Lung (tissue), 17 donors: ENCODE measurements at places on chromosomes 1 and 21. TPM values are rescaled to one million over a fixed set of nuclear protein-coding genes. Genes with fewer than 3 reads are reported as not detected.
A peak's percentile ranks its signal among the peaks of the same experiment; 100 is the strongest.

OVAAL gene
- total RNA-seq, result 0.17 TPM

C8B gene
- 1.9 TPM for total RNA-seq

PCBP3 gene
- total RNA-seq, result 3.2 TPM

STK40 gene
- total RNA-seq, result 82.9 TPM

DNA sequence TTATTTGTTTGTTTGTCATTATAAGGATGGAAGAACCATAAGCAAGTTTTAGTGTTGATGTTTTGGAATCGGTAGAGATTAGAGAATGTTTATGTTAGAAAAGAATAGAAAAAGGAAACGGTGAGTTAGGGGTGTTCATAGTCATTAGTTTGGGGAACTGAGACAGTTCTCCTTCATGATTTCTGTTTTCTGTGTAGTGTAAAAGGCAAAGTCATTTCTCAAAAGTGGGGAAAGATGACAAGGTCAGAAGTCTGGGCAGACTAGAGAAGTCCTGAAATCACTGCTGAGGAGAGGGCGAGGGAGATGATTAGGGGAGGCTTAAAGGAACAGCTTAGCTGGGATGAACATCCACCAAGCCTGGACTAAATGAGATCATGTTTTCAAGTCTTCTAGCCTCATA lies 498.9 kb downstream of the TTLL7 start:
- H3K36me3 ChIP-seq, result no peaks in the 10 kb centered on the region
- H3K27ac ChIP-seq, result no peak overlapping the region
- no peak for DNase-seq

GRCh38 chr1:201676197-201676596 lies 137.3 kb downstream of the NAV1 start:
- no peak overlapping the region for H3K4me3 ChIP-seq
- peaks cover 11% of the 10 kb centered on the region for H3K4me1 ChIP-seq
- DNase-seq, result peak; percentile 72
- no peaks in the 10 kb centered on the region for H3K27me3 ChIP-seq

- no peaks in the 10 kb centered on the region for H3K36me3 ChIP-seq
- H3K27me3 ChIP-seq, result no peaks in the 10 kb centered on the region
- peak; percentile 54 for DNase-seq
- H3K4me3 ChIP-seq, result no peak overlapping the region
Observed at GRCh38 chr1:234771642-234772344, 161.8 kb upstream of the IRF2BP2 start.
